CD4-positive, alpha-beta T cell (primary cell): ENCODE measurements at places on chromosomes 2 and 18. TPM values are rescaled to one million over a fixed set of nuclear protein-coding genes. Genes with fewer than 3 reads are reported as not detected.

- no peak for DNase-seq
Observed at GRCh38 chr18:59577386-59577655, 119.9 kb downstream of the CCBE1 start.

GRCh38 chr2:62654423-62654791 lies 51.1 kb upstream of the EHBP1 start:
- DNase-seq = no peak

GRCh38 chr2:152343426-152343825 lies 8.5 kb downstream of the FMNL2 start:
- DNase-seq = no peak

- no peak for DNase-seq
Observed at GRCh38 chr2:28346587-28346986, 46.1 kb upstream of the FOSL2 start.

Gene PAIP2B
- total RNA-seq = 2.3 TPM

- no peak for DNase-seq
Observed at GRCh38 chr2:227607941-227608340, 6.7 kb downstream of the SCYGR3 start.

- no peak for DNase-seq
Observed at GRCh38 chr2:66866331-66867062, 431.6 kb downstream of the MEIS1 start.

GRCh38 chr2:3956406-3956805 lies 253.0 kb downstream of the DCDC2C start:
- DNase-seq = no peak

GRCh38 chr2:237045449-237045848 lies 40.2 kb upstream of the COPS8 start:
- no peak for DNase-seq

Gene ANKRD29
- total RNA-seq = 0.28 TPM

- no peak for DNase-seq
Observed at GRCh38 chr2:70716951-70717350, 51.0 kb downstream of the ADD2 start.

- DNase-seq = no peak
Observed at GRCh38 chr2:149465873-149466272, 121.7 kb downstream of the MMADHC start.

Gene FMNL2
- total RNA-seq = 0.30 TPM

DNA sequence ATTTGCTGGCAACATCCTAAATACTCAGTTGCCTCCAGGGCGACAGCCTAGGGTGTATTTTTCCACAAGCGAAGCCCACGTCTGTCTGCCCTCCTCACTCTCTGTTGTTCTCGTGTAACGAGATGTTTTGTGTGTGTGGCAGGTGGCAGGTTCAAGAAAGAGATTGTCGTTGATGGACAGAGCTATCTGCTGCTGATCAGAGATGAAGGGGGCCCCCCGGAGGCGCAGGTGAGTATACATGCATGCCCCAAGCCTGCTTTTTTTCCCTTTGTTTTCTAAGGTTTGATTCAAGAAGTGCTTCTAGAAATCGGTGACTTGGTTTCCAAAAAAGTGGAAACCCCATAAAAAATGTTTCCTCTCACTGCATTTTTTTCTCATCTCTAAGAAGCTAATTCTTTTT lies 247.0 kb downstream of the AGAP1 start:
- DNase-seq = peak; percentile 10

- DNase-seq = no peak
Observed at GRCh38 chr2:241225545-241225944, 37.1 kb downstream of the ANO7 start.

DNA sequence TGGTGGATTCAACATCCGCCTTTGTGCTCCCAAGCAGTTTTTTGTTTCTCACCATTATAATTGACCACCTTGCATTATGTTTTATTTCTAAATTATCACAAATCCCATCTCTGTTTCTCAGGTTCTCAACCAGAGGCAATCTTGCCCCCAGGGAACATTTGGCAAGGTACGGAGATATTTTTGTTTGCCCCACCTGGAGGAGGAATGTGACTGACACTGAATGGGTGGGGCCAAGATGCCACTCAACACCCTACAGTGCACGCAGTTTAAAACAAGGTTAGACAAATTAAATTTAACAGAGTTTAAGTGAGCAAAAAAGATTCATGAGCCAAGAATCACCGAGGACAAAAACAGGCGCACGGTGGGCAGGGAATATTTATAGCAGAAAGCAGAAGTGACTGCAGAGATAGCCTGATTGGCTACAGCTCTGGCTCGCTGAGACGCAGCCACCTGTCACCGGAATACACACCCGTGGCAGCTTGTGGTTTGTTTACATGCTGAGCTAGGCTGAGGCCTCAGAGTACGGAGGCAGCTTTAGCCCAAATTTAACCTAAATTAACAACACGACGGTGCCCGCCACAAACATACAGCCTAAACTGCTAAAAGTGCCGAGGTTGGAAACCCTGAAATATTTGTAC lies 150.0 kb upstream of the ALKAL2 start:
- peak; percentile 88 for DNase-seq

- no peak for DNase-seq
Observed at GRCh38 chr18:9417073-9417851, 58.1 kb upstream of the RALBP1 start.

DNA sequence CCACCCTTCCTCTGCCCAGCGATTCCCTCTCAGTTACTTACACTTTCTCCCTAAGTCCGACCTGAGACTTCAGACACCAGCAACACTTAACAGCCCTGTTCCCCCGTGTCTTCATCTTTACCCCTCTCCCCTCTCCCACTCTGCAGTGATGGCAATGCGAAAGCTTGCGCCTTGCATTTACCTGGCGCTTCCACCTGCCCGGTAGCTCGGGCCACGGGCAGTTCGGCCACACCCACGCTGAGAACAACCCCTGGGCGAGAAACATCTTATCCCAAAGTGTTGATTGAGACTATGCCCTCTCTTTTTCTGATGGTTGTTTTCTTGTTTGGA lies 558 bp downstream of the DNAJC10 start:
- no peak for DNase-seq

- DNase-seq = no peak
Observed at GRCh38 chr2:229901819-229902218, 20.0 kb downstream of the TRIP12 start.

Gene CNNM4
- 7.0 TPM for total RNA-seq
